ENCODE measurements at places on chromosomes 5 and 9. TPM values are rescaled to one million over a fixed set of nuclear protein-coding genes. Genes with fewer than 3 reads are reported as not detected.
A peak's percentile ranks its signal among the peaks of the same experiment; 100 is the strongest.

DNA sequence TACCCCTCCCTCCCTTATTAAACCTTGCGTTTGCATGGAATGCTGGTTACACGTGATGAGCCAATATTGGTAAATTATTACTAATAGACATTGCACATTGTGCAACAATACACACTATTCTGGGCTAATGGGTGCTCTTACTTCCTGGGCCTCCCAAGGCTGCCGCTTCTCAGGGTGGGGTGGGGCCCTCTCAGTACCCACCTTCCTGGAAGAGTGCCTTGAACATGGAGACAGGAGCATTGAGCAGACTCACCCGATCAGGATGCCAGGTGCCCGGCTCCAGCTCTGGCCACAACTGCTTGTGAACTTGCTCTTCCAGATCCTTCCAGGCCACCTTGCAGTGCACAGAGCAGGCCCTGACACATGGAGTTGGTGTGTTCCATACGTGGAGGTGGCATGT, 24.7 kb upstream of the CEP72 start:
- peaks cover 12% of the 10 kb centered on the region for H3K27me3 ChIP-seq
- H3K4me1 ChIP-seq, result peaks cover 3% of the 10 kb centered on the region
- DNase-seq, result no peak
- no peak overlapping the region for H3K27ac ChIP-seq

DNA sequence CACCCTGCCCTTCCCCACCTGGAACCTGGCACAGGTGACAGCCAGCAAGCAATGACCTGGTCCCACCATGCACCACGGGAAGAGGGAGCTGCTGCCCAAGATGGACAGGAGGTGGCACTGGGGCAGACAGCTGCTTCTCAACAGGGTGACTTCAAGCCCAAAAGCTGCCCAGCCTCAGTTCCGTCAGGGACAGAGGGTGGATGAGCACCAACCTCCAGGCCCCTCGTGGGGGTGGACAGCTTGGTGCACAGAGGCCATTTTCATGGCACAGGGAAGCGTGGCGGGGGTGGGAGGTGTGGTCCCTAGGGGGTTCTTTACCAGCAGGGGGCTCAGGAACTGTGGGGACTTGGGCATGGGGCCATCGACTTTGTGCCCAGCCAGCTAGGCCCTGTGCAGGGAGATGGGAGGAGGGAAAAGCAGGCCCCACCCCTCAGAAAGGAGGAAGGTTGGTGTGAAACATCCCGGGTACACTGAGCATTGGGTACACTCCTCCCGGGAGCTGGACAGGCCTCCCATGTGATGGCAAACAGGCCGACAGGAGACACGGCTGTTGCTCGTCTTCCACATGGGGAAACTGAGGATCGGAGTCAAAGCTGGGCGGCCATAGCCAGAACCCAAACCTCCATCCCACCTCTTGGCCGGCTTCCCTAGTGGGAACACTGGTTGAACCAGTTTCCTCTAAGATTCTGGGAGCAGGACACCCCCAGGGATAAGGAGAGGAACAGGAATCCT, 1.9 kb downstream of the CEL start:
- peaks cover 10% of the 10 kb centered on the region for H3K27me3 ChIP-seq
- H3K4me1 ChIP-seq, result peaks cover 41% of the 10 kb centered on the region
- DNase-seq, result no peak
- no peak overlapping the region for H3K27ac ChIP-seq
- H3K4me3 ChIP-seq, result no peak overlapping the region

DNA sequence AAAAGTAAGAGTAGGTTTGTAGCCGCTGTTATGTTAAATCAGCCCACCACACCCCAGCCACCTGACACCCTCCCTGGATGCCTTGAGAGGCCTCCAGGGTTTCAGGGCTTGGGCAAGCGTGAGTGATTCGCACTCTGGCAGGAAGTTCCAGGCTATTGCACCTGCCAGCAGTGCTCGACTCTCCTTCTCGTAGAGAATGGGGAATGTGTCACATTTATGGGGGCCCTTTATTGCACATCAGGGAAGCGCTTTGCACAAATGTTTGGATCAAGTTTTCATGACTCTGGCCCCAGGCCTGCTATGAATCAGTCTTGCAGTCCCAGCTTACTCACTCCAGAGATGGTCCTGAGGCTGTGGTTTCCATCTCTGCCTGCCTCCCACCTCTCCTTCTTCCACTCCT, 66.1 kb upstream of the ADRA1B start:
- no peak overlapping the region for H3K4me3 ChIP-seq
- DNase-seq, result peak; percentile 64
- H3K36me3 ChIP-seq, result no peaks in the 10 kb centered on the region
- no peaks in the 10 kb centered on the region for H3K27me3 ChIP-seq
- H3K27ac ChIP-seq, result peak overlapping the region; percentile 57

GRCh38 chr9:3447788-3448187, 78.0 kb downstream of the RFX3 start:
- no peak overlapping the region for H3K27ac ChIP-seq
- no peaks in the 10 kb centered on the region for H3K27me3 ChIP-seq
- H3K36me3 ChIP-seq, result no peaks in the 10 kb centered on the region

DNA sequence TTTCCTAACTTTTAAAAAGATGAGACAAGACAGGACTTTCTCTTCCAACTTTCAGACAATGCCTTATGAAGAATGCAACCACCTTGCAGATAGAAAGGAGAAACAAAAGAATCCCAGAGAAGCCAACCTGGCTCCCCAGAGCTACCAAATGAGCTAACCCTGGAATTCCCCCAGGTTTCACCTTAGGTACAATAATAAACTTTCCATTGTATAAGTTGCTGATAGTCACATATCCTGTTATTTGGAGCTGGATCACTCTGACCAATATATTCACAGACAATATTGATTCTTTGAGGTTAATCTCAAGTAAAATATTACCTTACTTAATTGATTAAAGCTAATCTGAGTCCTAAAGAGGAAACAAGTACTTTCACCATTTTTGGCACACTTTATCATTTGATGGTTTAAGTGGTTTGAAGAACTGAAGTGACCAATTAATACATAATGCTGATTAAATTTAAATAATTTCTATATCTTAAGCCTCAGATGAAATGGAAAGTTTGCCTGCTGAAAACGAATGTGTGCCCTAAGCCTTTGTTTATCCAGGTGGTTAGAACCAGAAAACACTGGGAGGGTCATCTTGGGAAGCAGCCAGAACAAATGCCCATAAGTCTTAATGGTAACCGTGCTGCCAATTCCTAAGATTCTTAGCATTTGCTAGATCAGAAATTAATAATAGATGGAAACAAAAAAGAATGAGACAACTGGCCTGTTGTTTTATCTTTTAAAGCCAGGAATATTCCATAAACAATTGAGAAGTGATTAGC, 159.6 kb upstream of the SLC12A2 start:
- no peaks in the 10 kb centered on the region for H3K27me3 ChIP-seq
- peaks cover 5% of the 10 kb centered on the region for H3K4me1 ChIP-seq
- no peak overlapping the region for H3K4me3 ChIP-seq
- H3K27ac ChIP-seq, result no peak overlapping the region

ATP6V0E1 gene
- polyA plus RNA-seq, result 533 TPM

Data from keratinocyte (primary cell).